ENCODE measurements at places on chromosomes 12 and 14. TPM values are rescaled to one million over a fixed set of nuclear protein-coding genes. Genes with fewer than 3 reads are reported as not detected.

DNA sequence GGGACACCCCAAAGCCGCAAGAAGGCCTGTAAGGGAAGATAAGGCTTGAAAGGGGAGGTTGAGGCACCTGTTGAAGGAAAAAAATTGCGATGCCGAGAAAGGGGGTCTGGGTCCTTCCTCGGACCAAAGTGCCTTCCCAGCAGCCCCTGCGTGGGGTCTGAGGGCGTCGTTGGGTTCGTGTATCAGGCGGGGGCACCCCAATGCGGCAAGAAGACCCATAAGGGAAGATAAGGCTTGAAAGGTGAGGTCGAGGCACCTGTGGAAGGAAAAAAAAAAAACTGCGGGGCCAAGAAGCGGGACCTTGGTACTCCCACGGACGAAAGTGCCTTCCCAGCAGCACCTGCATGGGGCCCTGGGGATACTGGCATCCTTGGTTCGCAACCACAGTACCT, 277.5 kb downstream of the ALG10 start:
- H3K4me1 ChIP-seq: no peaks in the 10 kb centered on the region
- DNase-seq: no peak
- no peaks in the 10 kb centered on the region for H3K27me3 ChIP-seq
- H3K27ac ChIP-seq: no peak overlapping the region
- H3K4me3 ChIP-seq: no peak overlapping the region

The SCN8A gene
- 5.5 TPM for total RNA-seq

- DNase-seq: no peak
- H3K4me1 ChIP-seq: peaks cover 12% of the 10 kb centered on the region
- H3K36me3 ChIP-seq: no peaks in the 10 kb centered on the region
- no peak overlapping the region for H3K4me3 ChIP-seq
- no peak overlapping the region for H3K27ac ChIP-seq
These were observed 4.3 kb downstream of the TTC6 start for GRCh38 chr14:37599507-37600368.

The MANSC4 gene
- not detected for total RNA-seq

- peaks cover 56% of the 10 kb centered on the region for H3K36me3 ChIP-seq
- H3K4me3 ChIP-seq: no peak overlapping the region
- no peak overlapping the region for H3K27ac ChIP-seq
These were observed 26.5 kb upstream of the TAMALIN start for GRCh38 chr12:51980051-51980808.

DNA sequence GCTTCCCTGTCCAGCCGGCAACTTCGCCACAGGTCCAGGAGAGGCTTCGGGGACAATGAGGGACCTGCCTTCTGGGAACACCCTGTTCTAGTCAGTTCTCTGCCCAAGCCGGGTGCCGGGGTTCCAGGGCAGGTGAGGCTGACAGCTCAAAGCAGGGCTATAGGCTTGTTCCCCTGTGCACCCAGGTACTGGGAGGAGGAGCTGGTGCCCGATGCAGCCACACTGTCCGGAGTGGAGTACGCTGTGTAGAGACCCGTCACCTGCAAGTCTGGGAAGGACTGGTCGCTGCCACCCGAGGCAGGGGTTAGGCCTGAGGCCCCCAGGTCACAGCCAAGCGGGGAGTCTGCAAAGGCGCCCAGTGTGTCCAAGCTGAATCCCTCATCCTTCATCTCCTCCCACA, 29.6 kb downstream of the FOXN4 start:
- H3K4me3 ChIP-seq: no peak overlapping the region
- H3K4me1 ChIP-seq: no peaks in the 10 kb centered on the region
- no peaks in the 10 kb centered on the region for H3K36me3 ChIP-seq

DNA sequence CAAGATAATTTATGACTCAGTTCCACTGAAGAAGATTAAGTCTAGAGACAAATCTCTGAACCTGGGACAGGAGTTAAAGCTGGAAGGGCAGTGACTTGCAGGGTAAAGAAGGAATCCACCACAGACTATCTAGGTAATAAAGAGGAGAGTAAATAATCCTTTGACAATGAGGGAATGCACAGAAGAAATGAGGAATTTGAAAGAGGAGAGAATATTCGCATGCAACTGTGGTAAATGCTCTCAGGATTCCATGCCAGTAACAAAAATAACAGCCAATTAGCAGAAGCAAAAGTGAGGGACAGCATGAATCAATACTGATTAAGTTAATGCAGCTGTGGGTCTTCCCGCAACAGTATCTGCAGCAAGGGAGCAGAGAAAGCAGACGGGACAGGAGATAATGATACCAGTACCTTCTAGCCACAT, 77.0 kb downstream of the KITLG start:
- H3K4me3 ChIP-seq: no peak overlapping the region
- H3K36me3 ChIP-seq: no peaks in the 10 kb centered on the region
- peaks cover 8% of the 10 kb centered on the region for H3K4me1 ChIP-seq
- H3K27ac ChIP-seq: no peak overlapping the region
- no peak for DNase-seq

- no peaks in the 10 kb centered on the region for H3K36me3 ChIP-seq
- H3K27me3 ChIP-seq: no peaks in the 10 kb centered on the region
- no peak overlapping the region for H3K4me3 ChIP-seq
- no peak for DNase-seq
- H3K27ac ChIP-seq: no peak overlapping the region
- no peaks in the 10 kb centered on the region for H3K4me1 ChIP-seq
These were observed 247.8 kb upstream of the OR4E1 start for GRCh38 chr14:21921453-21921852.

DNA sequence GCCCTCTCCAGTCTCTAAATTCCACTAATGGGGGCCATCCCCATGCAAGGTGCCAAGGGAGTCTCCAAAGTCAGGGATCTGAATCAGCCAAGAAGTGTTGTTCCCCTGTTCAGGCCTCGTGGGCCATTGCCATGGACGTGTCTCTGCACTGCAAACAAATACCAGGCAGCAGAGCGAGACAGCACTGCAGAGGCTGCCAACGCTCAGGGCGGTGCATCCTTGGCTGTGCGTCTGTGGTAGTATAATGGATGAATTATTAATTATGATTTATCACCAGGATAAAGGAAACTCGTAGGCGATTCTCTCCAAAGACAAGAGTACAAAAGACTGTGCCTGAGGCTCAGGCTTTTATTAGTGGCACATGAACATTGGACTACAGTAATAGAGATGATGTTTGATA, 122.3 kb upstream of the NTF3 start:
- no peak overlapping the region for H3K27ac ChIP-seq
- no peaks in the 10 kb centered on the region for H3K36me3 ChIP-seq
- H3K4me1 ChIP-seq: no peaks in the 10 kb centered on the region
- no peaks in the 10 kb centered on the region for H3K27me3 ChIP-seq
- DNase-seq: no peak
- H3K4me3 ChIP-seq: no peak overlapping the region

- peaks cover 26% of the 10 kb centered on the region for H3K4me1 ChIP-seq
- no peaks in the 10 kb centered on the region for H3K36me3 ChIP-seq
- no peak overlapping the region for H3K27ac ChIP-seq
These were observed 3.4 kb downstream of the GPR84 start for GRCh38 chr12:54360717-54361456.

The KRT75 gene
- not detected for total RNA-seq
